ENCODE measurements at places on chromosomes 3 and 15. TPM values are rescaled to one million over a fixed set of nuclear protein-coding genes. Genes with fewer than 3 reads are reported as not detected.

The STAB1 gene
- 0.07 TPM for total RNA-seq

The MLH1 gene
- total RNA-seq = 32.6 TPM

The SERINC4 gene
- total RNA-seq = 0.09 TPM

The ATP13A4 gene
- total RNA-seq = not detected

The KCNAB1 gene
- total RNA-seq = not detected

The CCR2 gene
- total RNA-seq = not detected

The NT5DC2 gene
- total RNA-seq = 100 TPM

The LIPC gene
- total RNA-seq = 0.14 TPM

The IL12A gene
- 1.4 TPM for total RNA-seq

The AADAC gene
- 11.5 TPM for total RNA-seq

The CHST13 gene
- total RNA-seq = 0.82 TPM

Measured in A549 treated with AZD2906 at 1 μM for 4 hours (cell line).